Activated CD4-positive, alpha-beta T cell treated with anti-CD3 and anti-CD28 coated beads for 36 hours (primary cell): ENCODE measurements at places on chromosomes 3 and 15. TPM values are rescaled to one million over a fixed set of nuclear protein-coding genes. Genes with fewer than 3 reads are reported as not detected.

Gene IL20RB
- 0.93 TPM for total RNA-seq

Gene CAMK2N2
- 0.25 TPM for total RNA-seq

Gene CA12
- 0.32 TPM for total RNA-seq

Gene GRK7
- not detected for total RNA-seq

Gene KLHL18
- 22.4 TPM for total RNA-seq

Gene CLDN16
- not detected for total RNA-seq

Gene SETD2
- total RNA-seq, result 35.8 TPM

Gene BUB1B
- 99.5 TPM for total RNA-seq

Gene H1-8
- total RNA-seq, result not detected

Gene SLCO3A1
- 5.6 TPM for total RNA-seq

Gene PPP2R3A
- 0.51 TPM for total RNA-seq

Gene PLA2G4D
- total RNA-seq, result not detected

Gene PRICKLE2
- total RNA-seq, result not detected

Gene GOLGA8N
- 2.4 TPM for total RNA-seq

Gene CPNE9
- total RNA-seq, result 0.14 TPM

Gene NDN
- total RNA-seq, result 1.9 TPM

Gene GP9
- total RNA-seq, result not detected

Gene VILL
- total RNA-seq, result 9.2 TPM

Gene MAGI1
- 0.09 TPM for total RNA-seq

Gene JMJD7
- 17.1 TPM for total RNA-seq

Gene GXYLT2
- 0.07 TPM for total RNA-seq

Gene KLHL24
- total RNA-seq, result 15.8 TPM

Gene GRAMD2A
- 0.11 TPM for total RNA-seq

Gene MST1R
- 0.86 TPM for total RNA-seq

Gene ITIH1
- total RNA-seq, result not detected

Gene GHRL
- total RNA-seq, result 0.19 TPM

Gene PLA1A
- total RNA-seq, result not detected

Gene SLC27A2
- 22.1 TPM for total RNA-seq

Gene WNT5A
- total RNA-seq, result not detected

Gene CACNA1D
- total RNA-seq, result 0.21 TPM

Gene CHRFAM7A
- total RNA-seq, result not detected

Gene SHF
- total RNA-seq, result 18.7 TPM

Gene CDHR4
- not detected for total RNA-seq

Gene GUCA1C
- not detected for total RNA-seq

Gene ROBO2
- total RNA-seq, result not detected

Gene ZMYND10
- total RNA-seq, result 1.3 TPM

Gene LMOD3
- not detected for total RNA-seq

Gene MFSD1
- 6.9 TPM for total RNA-seq

Gene TFG
- 79.8 TPM for total RNA-seq

Gene GABRB3
- not detected for total RNA-seq

Gene MKRN2OS
- not detected for total RNA-seq

Gene CD80
- 1.2 TPM for total RNA-seq
